ENCODE measurements at places on chromosomes 4 and X.

- no peak for DNase-seq
Observed at GRCh38 chr4:14269824-14270223, 642.3 kb upstream of the BOD1L1 start.

GRCh38 chr4:1042352-1043055 lies 31.1 kb downstream of the FGFRL1 start:
- no peak for DNase-seq

- DNase-seq = no peak
Observed at GRCh38 chr4:124202099-124202498, 510.4 kb downstream of the ANKRD50 start.

- peak; percentile 12 for DNase-seq
Observed at GRCh38 chr4:89438102-89438831, 130.7 kb upstream of the GPRIN3 start.

- DNase-seq = no peak
Observed at GRCh38 chr4:26088433-26088928, 174.5 kb downstream of the SMIM20 start.

DNA sequence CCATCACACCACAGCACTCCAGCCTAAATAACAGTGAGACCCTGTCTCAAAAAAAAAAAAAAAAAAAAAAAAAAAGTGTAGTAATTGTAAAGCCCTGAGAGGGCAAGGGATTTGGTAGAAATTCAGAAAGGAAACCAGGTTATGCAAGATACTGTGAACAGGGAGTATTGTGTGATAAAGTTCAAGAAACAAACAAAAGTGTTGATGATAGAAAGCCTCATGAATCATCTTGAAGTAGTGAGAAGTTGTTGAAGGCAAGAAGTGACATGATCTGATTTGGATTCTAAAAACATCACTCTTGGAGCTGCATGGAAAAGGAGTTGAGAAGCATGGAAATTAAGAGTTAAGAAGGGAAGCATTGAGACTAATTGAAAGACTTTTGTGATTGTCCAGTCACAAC lies 102.2 kb downstream of the RAP1GDS1 start:
- DNase-seq = no peak

GRCh38 chrX:4547213-4547836 lies 833.9 kb upstream of the PRKX start:
- no peak for DNase-seq

DNA sequence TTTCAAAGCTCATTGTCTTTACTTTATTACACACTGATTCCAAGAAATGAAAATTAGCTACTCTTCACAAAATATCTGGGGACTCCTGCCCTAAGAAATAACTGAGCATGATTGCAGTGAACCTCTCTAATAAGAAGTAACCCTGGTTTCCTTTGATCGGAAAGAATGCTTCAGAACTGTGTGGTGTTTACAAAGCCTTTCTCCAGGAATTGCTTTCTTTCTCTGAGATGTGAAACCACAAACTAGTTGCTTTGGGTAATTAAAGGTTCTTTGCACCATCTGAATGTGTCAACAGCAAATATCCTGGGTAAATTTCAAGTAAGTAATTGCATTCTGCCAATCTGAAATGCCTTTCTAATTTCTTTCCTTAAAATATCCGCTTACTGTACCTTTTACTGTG lies 292.9 kb upstream of the SLIT2 start:
- no peak for DNase-seq

GRCh38 chrX:19899217-19899788 lies 11.9 kb upstream of the SH3KBP1 start:
- no peak for DNase-seq

DNA sequence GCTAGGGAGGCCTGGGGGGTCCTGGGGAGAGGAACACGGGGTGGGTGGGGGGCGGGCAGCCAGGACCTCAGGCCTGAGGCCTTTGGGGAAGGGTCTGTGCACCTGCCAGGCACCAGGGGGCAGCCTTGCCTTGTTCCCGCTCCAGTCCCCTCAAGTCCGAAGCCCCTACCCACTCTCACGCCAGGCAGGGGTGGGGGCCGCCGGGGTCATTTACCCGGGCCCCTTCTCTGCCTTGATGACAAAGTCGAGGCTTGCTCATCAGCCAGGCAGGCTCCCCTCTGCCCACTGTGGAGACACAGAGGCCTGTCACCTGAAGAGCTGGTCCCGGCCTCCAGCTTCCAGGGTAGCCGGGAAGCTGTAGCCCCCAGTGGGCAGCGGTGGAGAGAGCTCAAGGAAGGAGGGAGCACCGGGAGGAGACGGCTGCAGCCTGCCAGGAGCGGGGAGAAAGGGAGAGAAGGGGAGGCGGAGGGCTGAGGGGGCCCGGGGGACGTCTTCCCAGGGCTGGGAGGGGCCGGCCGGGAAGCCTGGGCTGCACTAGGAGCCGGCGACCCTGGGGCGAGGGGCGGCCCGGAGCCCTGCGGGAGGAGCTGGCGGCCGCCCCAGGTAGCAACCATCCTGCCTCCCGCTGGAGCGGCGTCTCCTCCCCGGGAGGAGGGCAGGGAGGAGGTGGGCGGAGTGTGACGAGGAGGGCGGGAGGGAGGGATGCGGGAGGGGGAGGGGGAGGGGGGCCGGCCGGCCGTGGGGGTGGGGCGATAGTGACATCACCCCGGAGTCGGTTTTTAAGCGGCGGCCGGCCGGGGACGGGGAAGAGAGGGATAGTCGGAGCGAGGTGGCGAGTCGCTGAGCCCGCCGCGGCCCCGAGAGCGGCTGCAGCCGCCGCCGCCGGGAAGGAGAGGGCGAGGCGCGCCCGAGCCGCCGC lies at the start of gene SLC6A8:
Gene SLC6A8 (plus strand): TSS at position 806 of the 919 bp plus-strand sequence. CDS start 649 bp downstream, outside the sequence.
- no peak for DNase-seq
